ENCODE measurements at places on chromosomes 2 and 18. TPM values are rescaled to one million over a fixed set of nuclear protein-coding genes. Genes with fewer than 3 reads are reported as not detected.
A peak's percentile ranks its signal among the peaks of the same experiment; 100 is the strongest.

The DSC3 gene
- total RNA-seq: not detected

DNA sequence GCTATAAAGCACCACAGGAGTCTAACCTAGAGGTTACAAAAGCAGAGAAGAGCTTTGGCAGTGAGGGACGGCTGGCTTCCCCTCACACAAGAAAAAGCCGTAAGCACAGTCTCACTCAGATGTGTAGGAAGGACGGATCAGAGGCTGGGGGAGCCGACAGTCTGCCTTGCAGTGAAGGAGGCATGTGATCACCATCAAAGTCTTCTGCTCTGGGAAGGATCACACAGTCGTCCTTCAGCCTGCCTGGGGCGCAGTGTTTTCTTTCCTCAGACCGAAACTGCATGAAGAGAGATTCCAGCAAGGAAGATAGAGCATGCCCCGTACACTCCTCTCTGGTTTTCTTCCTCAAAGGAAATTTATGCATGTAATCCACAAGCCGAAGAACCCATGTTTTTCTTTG lies 24.1 kb downstream of the GATA6 start:
- H3K4me1 ChIP-seq: peaks cover 7% of the 10 kb centered on the region
- H3K27ac ChIP-seq: peak overlapping the region; percentile 66
- DNase-seq: no peak
- H3K36me3 ChIP-seq: no peaks in the 10 kb centered on the region
- no peak overlapping the region for H3K4me3 ChIP-seq

The MRO gene
- total RNA-seq: 5.0 TPM

DNA sequence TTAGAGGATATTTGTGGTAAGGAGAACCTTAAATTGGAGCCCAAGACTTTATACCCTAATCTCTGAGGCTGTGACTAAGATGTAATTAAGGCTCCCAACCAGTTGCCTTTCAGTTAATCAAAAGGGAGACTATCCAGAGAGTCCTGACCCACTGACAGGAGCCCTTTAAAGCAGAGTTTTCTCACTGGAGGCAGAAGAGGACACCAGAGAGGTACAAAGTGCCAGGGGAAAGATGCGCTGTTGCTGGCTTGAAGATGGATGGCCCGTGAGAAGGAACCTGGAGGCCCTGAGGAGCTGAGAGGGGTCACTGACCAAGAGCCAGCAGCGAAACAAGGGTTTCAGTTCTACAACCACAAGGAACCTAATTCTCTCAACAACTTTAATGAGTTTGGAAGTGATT lies 137.3 kb downstream of the TMEM131 start:
- H3K4me1 ChIP-seq: no peaks in the 10 kb centered on the region
- no peak overlapping the region for H3K4me3 ChIP-seq
- peaks cover 14% of the 10 kb centered on the region for H3K36me3 ChIP-seq
- DNase-seq: no peak
- no peaks in the 10 kb centered on the region for H3K27me3 ChIP-seq

The GALNT13 gene
- total RNA-seq: not detected

GRCh38 chr2:191933307-191934105 lies 86.6 kb upstream of the CAVIN2 start:
- H3K4me1 ChIP-seq: peaks cover under 1% of the 10 kb centered on the region
- H3K4me3 ChIP-seq: no peak overlapping the region
- no peak overlapping the region for H3K27ac ChIP-seq
- H3K27me3 ChIP-seq: no peaks in the 10 kb centered on the region
- H3K36me3 ChIP-seq: no peaks in the 10 kb centered on the region
- no peak for DNase-seq
